ENCODE measurements at places on chromosomes 12 and 14.

DNA sequence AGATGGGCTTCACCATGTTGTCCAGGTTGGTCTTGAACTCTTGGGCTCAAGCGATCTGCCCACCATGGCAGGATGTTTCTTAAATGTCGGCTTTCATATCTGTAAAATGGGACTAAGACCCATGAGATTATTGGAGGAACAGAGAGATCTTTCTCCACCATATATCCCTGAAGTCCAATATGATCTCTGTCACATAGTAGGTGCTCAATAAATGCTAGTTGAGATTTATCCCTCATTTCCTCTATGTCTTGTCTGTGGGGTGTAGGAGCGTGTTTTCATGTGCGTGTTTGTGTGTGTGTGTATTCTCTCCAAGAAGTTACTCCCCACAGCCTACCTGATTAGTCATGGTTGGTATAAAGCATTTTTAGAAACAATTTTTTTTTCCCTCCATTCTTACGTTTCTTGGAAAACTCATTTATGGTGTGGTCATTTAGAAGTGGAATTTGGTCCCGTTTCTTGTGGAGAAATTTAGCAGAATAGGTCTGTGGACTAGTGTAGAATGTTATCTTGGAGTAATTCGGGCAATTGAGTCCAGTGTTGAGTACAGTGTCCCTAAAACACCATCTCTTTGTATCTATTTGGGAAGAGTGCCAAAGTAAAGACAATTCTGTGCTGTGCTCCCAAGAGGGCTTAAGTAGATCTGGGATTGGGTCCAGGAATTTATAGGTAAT, 4.3 kb downstream of the STRAP start:
- no peak for DNase-seq

GRCh38 chr14:48747561-48748089, 838.6 kb downstream of the RPS29 start:
- no peak for DNase-seq

- DNase-seq: no peak
These were observed 170.5 kb downstream of the TSPAN9 start for GRCh38 chr12:3247629-3248161.

DNA sequence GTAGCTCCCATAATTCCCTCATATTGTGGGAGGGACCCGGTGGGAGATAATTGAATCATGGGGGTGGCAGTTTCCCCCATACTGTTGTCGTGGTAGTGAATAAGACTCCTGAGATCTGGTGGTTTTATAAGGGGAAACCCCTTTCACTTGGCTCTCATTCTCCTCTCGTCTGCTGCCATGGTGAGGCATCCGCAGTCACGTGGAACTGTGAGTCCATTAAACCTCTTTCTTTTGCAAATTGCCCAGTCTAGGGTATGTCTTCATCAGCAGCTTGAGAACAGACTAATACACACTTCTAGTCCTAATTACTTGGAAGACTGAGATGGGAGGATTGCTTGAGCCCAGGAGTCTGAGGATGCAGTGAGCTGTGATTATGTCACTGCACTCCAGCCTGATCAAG, 64.4 kb downstream of the TMX1 start:
- no peak for DNase-seq

- no peak for DNase-seq
These were observed 10.3 kb downstream of the TESPA1 start for GRCh38 chr12:54974279-54974678.

DNA sequence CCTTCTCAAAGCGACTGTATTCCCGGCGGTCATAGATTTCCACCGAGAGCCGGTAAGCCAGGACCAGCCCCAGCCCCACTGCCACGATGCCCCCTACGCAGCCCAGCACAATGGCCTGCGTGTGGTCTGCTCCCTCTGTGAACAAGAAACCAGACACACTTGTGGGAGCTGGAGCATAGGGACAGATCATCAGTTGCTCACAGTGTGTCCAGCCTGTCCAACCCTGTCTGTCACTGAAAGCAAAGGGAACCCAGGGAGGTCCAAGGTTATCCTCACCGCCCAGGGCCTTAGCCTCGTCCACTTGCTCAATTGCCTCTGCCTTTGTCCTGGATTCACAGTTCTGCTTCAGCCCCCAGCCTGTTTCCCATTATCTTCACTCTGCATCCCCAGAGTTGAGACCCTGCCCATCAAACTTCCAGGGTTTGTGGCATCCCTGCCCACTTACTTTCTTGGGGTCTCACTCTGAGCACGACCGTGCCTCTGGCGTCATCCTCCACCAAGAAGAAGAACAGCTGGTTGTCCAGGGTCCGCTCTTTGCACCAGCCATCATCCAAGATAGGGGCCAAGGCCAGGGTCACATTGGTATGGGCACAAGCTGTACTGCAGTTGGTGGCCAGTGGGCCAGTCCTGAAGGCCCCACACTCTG, 11.3 kb upstream of the CSAD start:
- no peak for DNase-seq

GRCh38 chr12:3190101-3190500, 112.9 kb downstream of the TSPAN9 start:
- no peak for DNase-seq

GRCh38 chr12:2083561-2083960, 30.8 kb downstream of the CACNA1C start:
- DNase-seq: peak; percentile 41
